ENCODE measurements at places on chromosomes 6 and 20. TPM values are rescaled to one million over a fixed set of nuclear protein-coding genes. Genes with fewer than 3 reads are reported as not detected.

Gene TRAPPC3L
- not detected for total RNA-seq

GRCh38 chr20:13841206-13841605, 56.4 kb downstream of the NDUFAF5 start:
- no peaks in the 10 kb centered on the region for H3K36me3 ChIP-seq
- no peak overlapping the region for H3K4me3 ChIP-seq
- H3K4me1 ChIP-seq = peaks cover 5% of the 10 kb centered on the region

DNA sequence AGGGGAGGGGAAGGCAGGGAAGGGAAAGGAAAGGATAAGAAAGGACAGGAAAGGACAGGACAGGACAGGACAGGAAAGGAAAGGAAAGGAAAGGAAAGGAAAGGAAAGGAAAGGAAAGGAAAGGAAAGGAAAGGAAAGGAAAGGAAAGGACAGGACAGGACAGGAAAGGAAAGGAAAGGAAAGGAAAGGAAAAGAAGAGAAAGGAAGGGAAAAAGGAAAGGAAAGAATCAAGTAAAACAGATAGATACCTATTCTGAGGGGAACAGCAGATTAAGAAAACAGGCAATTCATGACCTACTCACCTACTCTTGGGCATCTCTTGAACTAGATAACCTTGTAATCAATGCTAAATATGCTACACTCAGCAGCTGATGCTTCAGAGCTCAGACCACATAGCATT, 265.4 kb downstream of the SYNE1 start:
- no peaks in the 10 kb centered on the region for H3K36me3 ChIP-seq
- H3K27ac ChIP-seq = no peak overlapping the region
- no peaks in the 10 kb centered on the region for H3K4me1 ChIP-seq
- no peaks in the 10 kb centered on the region for H3K27me3 ChIP-seq
- H3K4me3 ChIP-seq = no peak overlapping the region

DNA sequence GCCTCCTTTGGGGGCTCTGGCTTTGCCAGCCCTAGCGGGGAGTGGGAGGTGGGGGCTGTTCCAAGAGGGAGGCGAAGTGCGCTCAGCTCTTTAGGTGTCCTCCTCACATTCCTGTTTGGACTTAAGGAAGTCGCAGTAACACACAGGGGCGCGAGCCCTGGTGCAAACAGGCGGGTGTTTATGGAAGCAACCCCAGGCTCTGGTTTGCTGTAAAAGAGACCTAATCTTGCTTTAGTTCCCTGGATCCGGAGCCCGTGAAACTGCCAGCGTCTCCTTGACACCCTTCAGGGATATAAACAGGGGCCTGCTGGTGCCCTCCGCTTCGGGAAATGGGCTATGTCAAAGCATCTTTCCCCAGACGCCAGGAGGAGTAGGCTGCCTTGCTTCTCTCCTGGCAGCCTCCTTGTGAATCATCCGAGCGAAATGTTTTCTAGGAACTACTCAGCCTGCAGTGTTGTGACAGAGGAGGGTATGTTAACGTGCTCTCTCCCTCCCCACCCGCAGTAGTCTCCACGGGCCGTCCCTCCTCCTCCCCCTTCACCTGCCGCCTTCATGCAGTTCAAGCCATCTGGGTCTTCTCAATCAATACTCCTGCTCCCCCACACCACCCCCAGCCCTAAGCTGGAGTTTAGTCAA, 168.0 kb upstream of the LRFN2 start:
- peaks cover 52% of the 10 kb centered on the region for H3K27me3 ChIP-seq
- no peaks in the 10 kb centered on the region for H3K4me1 ChIP-seq
- no peak overlapping the region for H3K4me3 ChIP-seq

GRCh38 chr6:150720774-150721233, 121.1 kb downstream of the PLEKHG1 start:
- H3K4me3 ChIP-seq = no peak overlapping the region
- no peaks in the 10 kb centered on the region for H3K27me3 ChIP-seq
- peak overlapping the region; percentile 89 for H3K27ac ChIP-seq
- DNase-seq = peak; percentile 45
- H3K36me3 ChIP-seq = no peaks in the 10 kb centered on the region
- peaks cover 73% of the 10 kb centered on the region for H3K4me1 ChIP-seq

- H3K4me3 ChIP-seq = no peak overlapping the region
- no peaks in the 10 kb centered on the region for H3K27me3 ChIP-seq
- no peak overlapping the region for H3K27ac ChIP-seq
- DNase-seq = no peak
These were observed 14.1 kb downstream of the AIG1 start for GRCh38 chr6:143074670-143075318.

DNA sequence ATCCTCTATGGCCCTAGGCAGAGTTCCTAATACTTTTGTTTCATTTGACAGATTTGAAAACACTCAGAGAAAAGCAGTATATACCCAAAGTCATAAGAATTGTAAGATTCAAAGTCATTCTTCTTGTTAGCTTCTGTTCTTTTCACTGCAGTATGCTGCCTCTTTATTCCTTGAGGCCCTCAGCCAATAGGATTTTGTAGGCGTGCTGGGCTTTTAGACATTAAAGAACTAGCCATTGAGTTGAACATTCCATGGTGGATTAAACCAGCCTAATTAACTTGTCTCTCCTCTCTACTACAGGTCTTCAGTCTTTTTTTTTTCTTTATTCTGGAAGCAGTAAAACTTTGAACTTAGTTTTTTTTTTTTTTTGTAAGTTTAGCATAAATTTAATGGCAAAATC, 186.3 kb downstream of the PLCB4 start:
- H3K4me1 ChIP-seq = no peaks in the 10 kb centered on the region
- no peaks in the 10 kb centered on the region for H3K36me3 ChIP-seq
- H3K4me3 ChIP-seq = no peak overlapping the region
- H3K27ac ChIP-seq = no peak overlapping the region
- DNase-seq = no peak

DNA sequence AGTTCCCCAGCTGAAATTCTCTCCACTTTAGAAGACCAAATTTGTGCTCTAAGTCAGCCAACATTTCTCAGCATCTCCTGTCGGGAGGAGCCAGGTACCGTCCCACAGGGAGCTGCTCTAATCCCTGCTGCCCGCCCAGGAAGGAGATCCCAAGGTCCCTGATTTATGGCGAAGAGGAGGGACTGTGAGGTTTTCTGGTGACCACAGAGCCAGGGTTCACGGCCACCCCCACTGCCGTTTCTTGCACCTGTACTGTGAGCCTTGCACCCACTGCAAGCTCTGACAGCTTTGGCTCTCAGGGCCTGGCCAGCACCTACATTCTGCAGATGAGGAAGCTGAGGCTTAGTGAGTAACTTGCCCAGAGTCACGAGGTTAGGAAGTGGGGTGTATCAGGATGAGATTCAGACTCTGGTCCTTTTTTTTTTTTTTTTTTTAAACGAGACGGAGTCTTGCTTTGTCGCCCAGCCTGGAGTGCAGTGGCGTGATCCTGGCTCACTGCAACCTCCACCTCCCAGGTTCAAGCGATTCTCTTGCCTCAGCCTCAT, 34.9 kb downstream of the FOXC1 start:
- no peaks in the 10 kb centered on the region for H3K27me3 ChIP-seq
- peaks cover 26% of the 10 kb centered on the region for H3K4me1 ChIP-seq
- no peak for DNase-seq

DNA sequence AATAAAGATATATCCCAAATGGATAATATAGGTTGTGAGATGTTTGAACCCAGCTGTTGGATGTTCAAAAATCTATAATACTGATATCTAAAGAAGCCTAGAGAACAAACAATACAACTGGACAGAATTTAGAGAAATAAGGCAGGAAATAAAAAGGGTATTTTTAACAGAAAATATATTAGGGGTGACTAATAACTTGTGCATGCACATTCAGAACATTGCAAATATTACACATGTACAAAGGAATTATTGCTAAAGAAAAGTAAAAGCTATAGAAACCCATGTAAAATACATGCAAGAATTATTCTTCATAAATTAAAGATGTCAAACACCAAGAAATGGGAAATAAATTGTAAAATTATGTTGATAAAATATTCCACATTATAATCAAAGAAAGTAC, 32.7 kb upstream of the HCRTR2 start:
- no peak overlapping the region for H3K4me3 ChIP-seq
- no peak overlapping the region for H3K27ac ChIP-seq
- H3K36me3 ChIP-seq = no peaks in the 10 kb centered on the region
- H3K4me1 ChIP-seq = no peaks in the 10 kb centered on the region
- no peak for DNase-seq
- no peaks in the 10 kb centered on the region for H3K27me3 ChIP-seq

- H3K4me1 ChIP-seq = peaks cover 71% of the 10 kb centered on the region
- H3K4me3 ChIP-seq = no peak overlapping the region
- H3K27ac ChIP-seq = peak overlapping the region; percentile 37
These were observed 108.4 kb upstream of the GGTLC1 start for GRCh38 chr20:24096864-24097450.

GRCh38 chr6:61810047-61810446, 476.0 kb downstream of the KHDRBS2 start:
- no peak for DNase-seq
- H3K27me3 ChIP-seq = no peaks in the 10 kb centered on the region
- no peaks in the 10 kb centered on the region for H3K36me3 ChIP-seq
- H3K27ac ChIP-seq = no peak overlapping the region
- H3K4me1 ChIP-seq = no peaks in the 10 kb centered on the region

DNA sequence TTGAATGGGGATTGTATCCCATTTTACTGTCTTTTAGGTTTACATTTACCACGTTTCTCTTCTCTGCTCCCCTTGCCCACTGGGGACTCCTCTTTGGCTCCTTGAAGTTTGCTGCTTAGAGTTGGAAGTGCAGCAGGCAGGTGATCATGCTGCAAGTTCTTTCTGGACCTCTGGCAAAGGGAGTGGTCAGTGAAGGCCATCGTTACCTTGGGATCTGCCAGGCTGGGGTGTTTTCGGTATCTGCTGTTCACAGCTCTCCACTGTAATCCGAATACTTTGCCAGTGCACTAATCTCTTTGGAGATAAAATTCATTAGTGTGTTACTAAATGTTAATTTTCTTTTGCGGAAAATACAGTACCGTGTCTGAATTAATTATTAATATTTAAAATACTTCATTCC, 9.1 kb upstream of the EFCAB8 start:
- no peak for DNase-seq
- no peak overlapping the region for H3K4me3 ChIP-seq
- H3K27me3 ChIP-seq = no peaks in the 10 kb centered on the region
- no peaks in the 10 kb centered on the region for H3K4me1 ChIP-seq

DNA sequence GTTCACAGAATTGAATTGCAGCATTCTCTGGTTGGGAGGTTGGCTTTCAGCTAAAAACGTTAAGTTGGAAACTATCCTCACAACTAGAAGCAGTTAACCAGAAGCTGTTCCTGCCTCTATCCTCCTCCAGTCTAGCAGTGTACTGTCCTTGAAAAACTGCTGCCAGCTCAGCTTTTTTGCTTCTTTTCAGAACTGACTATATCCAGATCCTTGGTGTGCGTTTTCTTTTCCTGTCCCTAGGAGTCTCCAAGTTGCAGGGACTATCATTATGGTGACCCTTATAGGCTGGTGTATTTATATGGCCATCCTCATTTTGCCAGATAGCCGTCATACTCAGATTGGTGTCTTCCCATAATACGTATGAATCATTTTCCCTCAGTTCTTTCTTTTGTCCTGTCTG, 5.5 kb downstream of the ITCH start:
- peaks cover 61% of the 10 kb centered on the region for H3K4me1 ChIP-seq
- peaks cover 75% of the 10 kb centered on the region for H3K36me3 ChIP-seq
- no peaks in the 10 kb centered on the region for H3K27me3 ChIP-seq

DNA sequence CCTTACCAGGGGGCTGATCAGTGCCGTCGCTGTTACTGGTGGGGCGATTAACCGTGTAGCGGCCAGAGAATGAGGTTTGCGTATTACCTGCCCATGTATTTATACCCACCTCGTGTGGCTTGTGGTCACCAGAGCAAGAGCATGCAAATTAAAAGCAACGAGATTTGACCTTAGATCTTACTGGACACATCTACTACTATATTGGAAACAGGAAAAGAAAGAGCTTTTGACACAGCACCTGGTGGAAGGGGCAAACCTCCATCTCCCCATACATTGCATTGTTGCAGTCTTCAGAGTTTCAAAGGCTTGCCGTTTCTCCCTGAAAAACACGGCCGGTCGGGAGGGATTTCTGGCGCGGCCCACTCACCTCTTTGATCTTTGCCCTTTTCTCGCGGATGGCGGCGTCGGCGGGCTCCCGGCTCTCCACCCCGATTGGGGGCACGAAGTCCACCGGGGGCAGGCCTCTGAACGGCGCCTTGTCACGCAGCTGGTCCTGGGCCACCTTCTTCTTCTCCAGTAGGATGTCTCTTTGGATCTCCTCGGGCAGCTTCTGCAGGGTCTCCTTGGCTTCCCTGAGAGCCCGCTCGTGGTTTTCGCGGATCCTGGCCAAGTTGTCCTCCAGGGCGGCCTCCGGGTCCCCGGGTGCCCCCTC, 1.3 kb downstream of the MAN1A1 start:
- no peaks in the 10 kb centered on the region for H3K36me3 ChIP-seq
- no peaks in the 10 kb centered on the region for H3K27me3 ChIP-seq
- H3K4me3 ChIP-seq = peak overlapping the region; percentile 73
- H3K4me1 ChIP-seq = peaks cover 40% of the 10 kb centered on the region

Gene RAMACL
- total RNA-seq = 0.52 TPM

Gene TTLL9
- total RNA-seq = 1.8 TPM

Gene UBE2V1
- total RNA-seq = 137 TPM

- no peaks in the 10 kb centered on the region for H3K27me3 ChIP-seq
- no peaks in the 10 kb centered on the region for H3K36me3 ChIP-seq
- no peak overlapping the region for H3K4me3 ChIP-seq
- no peak overlapping the region for H3K27ac ChIP-seq
- no peaks in the 10 kb centered on the region for H3K4me1 ChIP-seq
These were observed 33.3 kb downstream of the GABRR2 start for GRCh38 chr6:89281779-89282246.

Gene ADGRF1
- 112 TPM for total RNA-seq

- H3K36me3 ChIP-seq = no peaks in the 10 kb centered on the region
- peaks cover 34% of the 10 kb centered on the region for H3K27me3 ChIP-seq
- H3K27ac ChIP-seq = no peak overlapping the region
- DNase-seq = no peak
- H3K4me1 ChIP-seq = no peaks in the 10 kb centered on the region
These were observed 56.1 kb downstream of the DLGAP4 start for GRCh38 chr20:36362261-36362660.

GRCh38 chr6:144214622-144215401, 64.5 kb downstream of the STX11 start:
- peaks cover 15% of the 10 kb centered on the region for H3K4me1 ChIP-seq
- no peak overlapping the region for H3K27ac ChIP-seq
- H3K27me3 ChIP-seq = no peaks in the 10 kb centered on the region
- H3K36me3 ChIP-seq = no peaks in the 10 kb centered on the region

GRCh38 chr6:148747471-148748165, 788 bp downstream of the UST start:
- no peaks in the 10 kb centered on the region for H3K36me3 ChIP-seq
- no peak overlapping the region for H3K27ac ChIP-seq
- peaks cover 8% of the 10 kb centered on the region for H3K4me1 ChIP-seq
- DNase-seq = no peak

GRCh38 chr6:46011188-46012085, 4.2 kb downstream of the CLIC5 start:
- H3K27ac ChIP-seq = no peak overlapping the region
- no peaks in the 10 kb centered on the region for H3K36me3 ChIP-seq
- peak; percentile 52 for DNase-seq
- no peak overlapping the region for H3K4me3 ChIP-seq
- 0 out of 2 replicates have a peak, but pooled peaks cover 8% of the 10 kb centered on the region for H3K4me1 ChIP-seq
- H3K27me3 ChIP-seq = peaks cover 31% of the 10 kb centered on the region

- H3K4me1 ChIP-seq = peaks cover 18% of the 10 kb centered on the region
- no peaks in the 10 kb centered on the region for H3K36me3 ChIP-seq
- H3K27me3 ChIP-seq = no peaks in the 10 kb centered on the region
- H3K4me3 ChIP-seq = no peak overlapping the region
- DNase-seq = no peak
These were observed 28.7 kb upstream of the EDN1 start for GRCh38 chr6:12261502-12261901.

All from PC-9 (cell line).